T-helper 2 cell (primary cell): ENCODE measurements at places on chromosomes 2 and 18.

- DNase-seq: no peak
Measured at GRCh38 chr2:54658564-54659071, 64.8 kb upstream of the EML6 start.

- DNase-seq: no peak
Measured at GRCh38 chr18:2515171-2515787, 56.0 kb downstream of the METTL4 start.

DNA sequence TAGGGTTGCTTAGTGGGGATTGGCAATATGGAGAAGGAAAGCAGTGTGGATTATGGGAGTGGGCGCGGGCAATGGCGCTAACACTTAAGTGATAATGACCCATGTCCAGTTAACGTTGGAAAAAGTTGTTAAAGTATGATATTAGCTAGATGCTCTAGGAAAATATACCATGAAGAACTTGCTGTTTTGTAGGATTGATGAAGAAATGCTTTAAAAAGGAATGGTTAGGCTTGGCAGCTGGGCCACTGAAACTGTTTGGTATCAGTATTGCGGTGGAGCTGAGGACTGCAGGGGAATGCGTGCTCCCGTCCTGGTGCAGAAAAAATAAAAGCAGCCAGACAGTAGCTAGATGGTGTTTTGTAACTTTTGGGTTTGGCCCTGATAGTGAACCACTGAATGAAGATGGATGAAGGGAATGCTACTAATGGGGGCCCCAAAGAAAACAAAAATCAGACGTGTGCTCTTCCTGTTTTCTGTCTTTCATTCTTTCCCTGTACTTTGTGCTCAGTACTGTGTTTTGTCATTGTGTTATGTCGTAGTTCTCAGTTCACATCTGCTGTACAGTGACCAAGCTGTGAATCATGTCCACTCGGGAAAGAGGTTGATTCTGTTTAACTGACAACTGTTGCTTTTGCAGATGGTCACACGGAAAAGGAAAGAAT is 999 bp downstream of the INSIG2 start:
- no peak for DNase-seq

DNA sequence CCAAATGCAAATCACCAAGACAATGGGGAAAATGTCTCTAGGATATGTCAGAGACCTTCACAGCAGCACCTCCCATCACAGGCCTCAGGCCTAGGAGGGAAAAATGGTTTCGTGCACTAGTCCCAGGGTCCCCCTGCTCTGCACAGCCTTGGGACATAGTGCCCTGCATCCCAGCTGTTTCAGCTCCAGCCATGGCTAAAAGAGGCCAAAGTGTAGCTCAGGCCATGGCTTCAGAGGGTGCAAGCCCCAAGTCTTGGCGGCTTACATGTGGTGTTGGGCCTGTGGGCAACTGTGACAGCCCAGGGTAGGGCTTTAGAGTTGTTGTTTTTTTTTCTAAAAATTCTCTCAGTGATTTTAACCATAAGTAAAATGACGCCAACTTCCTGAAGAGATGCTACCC is 25.5 kb upstream of the SOCS6 start:
- DNase-seq: no peak

GRCh38 chr18:23634692-23635091 is 28.0 kb downstream of the ANKRD29 start:
- no peak for DNase-seq

GRCh38 chr2:149353421-149353820 is 23.0 kb downstream of the LYPD6 start:
- no peak for DNase-seq

- no peak for DNase-seq
Measured at GRCh38 chr2:36733215-36733614, 36.7 kb downstream of the VIT start.

GRCh38 chr18:3015204-3015592 is 2.3 kb upstream of the LPIN2 start:
- no peak for DNase-seq

GRCh38 chr2:71889759-71890684 is 257.6 kb downstream of the CYP26B1 start:
- DNase-seq: no peak

DNA sequence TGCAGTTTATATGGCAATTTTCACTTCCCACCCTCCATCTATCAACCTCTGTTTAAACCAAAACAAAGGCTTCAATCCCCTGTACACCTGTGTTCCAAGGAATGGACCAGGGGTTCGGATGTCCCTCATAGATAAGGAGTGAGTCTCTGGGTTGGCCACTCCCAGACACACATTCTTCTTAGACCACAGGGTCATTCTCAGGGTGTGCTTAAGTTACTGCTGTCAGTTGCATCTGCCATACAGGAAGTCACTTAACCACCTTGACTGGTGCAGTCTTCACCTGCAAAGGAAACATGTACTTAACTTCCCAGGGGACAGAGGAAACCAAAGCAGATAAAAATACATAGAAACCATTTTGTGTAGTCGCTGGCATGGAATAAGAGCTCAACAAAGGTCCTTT is 151.0 kb upstream of the NDUFV2 start:
- DNase-seq: no peak

GRCh38 chr2:118846953-118847761 is at the start of gene EN1:
EN1 (minus strand) TSS chr2:118847648; CDS start chr2:118847167, 481 bp downstream.
- DNase-seq: no peak

GRCh38 chr2:51650769-51651168 is 618.8 kb upstream of the NRXN1 start:
- DNase-seq: no peak

DNA sequence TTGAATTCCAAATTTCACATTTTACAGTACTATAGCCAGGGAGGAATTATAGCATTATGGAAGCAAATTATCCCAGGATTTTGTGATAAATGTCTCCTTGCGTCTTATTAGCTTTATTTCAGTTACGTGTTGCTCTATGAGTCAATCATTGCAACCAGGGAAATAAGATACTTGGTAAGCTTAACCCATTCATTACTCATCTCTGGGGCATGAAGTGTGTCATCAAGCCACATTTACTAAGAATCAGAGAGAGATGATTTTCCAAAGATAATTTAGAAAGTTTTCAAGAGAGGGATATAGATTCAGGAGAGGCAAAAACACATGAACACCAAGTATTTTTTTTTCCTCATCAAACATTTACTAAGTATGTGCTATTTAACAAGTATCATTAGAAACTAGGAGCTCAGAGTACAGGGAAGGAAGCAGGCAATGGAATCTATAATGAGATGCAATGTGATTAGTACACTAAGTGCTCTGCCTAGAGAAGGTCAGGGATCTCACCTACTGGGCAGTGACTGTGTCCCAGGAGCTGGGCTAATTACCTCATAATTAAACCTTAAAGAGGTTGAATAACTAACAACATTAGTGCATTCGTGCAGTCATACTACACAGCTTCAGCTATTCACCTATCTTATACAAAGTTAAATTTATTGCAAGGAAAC is 217.8 kb upstream of the NXPH2 start:
- DNase-seq: no peak

DNA sequence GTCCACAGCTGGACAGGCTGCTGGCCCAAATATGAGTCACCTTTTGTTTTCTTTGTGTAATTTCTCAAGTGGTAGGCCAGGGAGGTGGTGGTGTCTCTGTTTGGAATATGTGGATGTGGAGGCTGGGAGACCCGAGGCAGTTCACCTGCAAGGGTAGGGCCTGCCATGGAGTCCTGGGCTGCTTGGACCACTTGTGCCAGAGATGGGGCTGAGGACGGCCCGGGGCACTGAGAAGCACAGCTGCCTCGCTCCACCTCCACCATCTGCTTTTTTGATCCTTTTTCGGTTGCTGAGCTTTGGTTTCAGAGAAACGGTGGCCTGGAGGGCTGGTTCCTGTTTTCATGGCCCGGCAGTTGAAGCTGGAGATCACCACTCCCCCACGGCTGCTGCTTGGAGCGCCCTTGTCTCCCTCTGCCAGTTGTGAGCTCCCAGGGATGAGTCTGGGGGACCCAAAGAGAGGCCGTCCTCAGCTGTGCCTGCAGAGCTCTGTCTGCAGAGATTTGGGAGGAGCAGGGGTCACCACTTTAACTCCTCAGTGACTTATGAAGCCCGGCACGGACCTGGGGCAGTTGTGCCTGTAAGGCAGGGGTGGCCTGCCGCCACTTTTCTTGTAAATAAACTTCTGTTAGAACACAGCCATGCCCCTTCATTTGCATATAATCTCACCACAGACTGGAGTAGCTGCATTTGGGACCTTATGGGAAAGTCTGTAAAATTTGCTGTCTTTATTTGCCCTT is 67.6 kb upstream of the MCFD2 start:
- DNase-seq: no peak

GRCh38 chr18:64164883-64165282 is 16.0 kb upstream of the LINC00305 start:
- no peak for DNase-seq

DNA sequence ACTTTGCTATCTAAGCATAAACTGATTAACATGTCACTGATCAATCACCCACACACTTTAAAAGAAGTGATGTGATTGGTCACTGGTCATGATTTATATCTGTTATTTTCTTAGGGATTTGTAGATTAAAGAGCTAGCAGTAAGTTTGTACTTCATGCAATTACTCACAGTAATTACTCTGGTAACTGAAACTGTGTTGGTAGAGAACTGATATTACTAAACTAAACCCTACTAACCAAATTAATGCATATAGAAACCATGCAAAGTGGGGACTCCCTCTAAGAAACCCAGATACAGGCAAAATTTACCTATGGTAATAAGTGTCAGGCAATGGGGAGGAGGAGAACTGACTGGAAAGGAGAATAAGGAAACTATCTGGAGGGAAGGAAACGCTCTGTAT is 44.8 kb upstream of the C2orf15 start:
- no peak for DNase-seq

- DNase-seq: no peak
Measured at GRCh38 chr2:29731948-29732347, 189.4 kb downstream of the ALK start.

GRCh38 chr18:10195529-10195928 is 258.9 kb upstream of the APCDD1 start:
- no peak for DNase-seq

GRCh38 chr18:36643061-36643460 is 185.7 kb downstream of the TPGS2 start:
- no peak for DNase-seq

DNA sequence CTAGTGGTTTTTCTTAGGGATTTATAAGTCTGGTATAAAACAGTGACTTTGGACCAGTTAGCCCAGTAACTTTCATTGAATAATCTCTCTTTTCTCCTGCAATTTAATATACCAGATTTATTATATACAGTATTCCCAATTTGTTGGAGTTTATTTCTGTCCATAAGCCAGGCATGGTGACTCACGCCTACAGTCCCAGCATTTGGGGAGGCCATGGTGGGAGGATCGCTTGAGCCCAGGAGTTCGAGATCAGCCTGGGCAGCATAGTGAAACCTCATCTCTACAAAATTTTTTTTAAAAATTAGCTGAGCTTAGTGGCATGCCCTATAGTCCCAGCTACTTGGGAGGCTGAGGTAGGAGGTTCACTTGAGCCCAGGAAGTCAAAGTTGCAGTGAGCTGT is 26.7 kb downstream of the CNNM4 start:
- DNase-seq: no peak

GRCh38 chr2:170770008-170770605 is at the start of gene ERICH2:
ERICH2 (plus strand) TSS chr2:170770378; CDS start chr2:170770682, 304 bp downstream.
- DNase-seq: peak; percentile 50

DNA sequence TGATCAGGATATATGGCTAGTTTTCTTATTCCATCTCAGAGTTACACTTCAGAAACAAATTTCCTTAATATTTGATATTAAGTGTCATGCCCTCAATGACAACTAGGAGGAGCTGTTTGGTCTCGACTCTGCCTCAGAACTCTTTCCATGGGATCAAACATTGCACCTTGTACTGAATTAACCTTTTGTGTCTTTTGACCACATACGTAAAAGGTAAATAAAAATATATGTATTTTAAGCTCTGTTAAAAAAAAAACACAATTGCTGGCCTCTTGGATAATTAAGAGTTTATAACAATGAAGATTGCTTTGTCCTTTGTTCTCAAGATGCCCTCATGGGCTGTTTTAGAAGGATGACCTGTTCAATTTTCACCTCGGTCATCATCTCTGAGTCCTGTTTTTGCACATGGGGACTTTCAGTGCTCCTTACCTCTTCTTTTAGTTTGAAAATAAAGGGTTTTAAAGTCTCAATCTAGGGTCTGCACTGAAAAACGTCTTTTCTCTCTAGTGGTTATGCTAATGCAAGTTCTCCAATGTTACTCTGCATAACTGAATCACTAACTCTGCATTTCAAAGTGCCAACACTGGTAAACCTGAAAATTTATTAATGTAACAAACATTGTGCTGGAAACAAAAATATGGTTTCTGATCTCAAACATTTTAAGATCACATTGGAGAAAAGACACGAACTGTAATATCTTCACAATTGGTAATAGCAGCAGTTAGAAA is 18.8 kb upstream of the FN1 start:
- DNase-seq: peak; percentile 12

GRCh38 chr2:136497709-136498108 is 267.6 kb upstream of the THSD7B start:
- DNase-seq: no peak

GRCh38 chr2:107242811-107243210 is 356.8 kb upstream of the ST6GAL2 start:
- DNase-seq: no peak

GRCh38 chr2:233572468-233572867 is 5.9 kb upstream of the USP40 start:
- DNase-seq: no peak

- no peak for DNase-seq
Measured at GRCh38 chr2:220432645-220433044, 805.2 kb downstream of the SLC4A3 start.

- no peak for DNase-seq
Measured at GRCh38 chr2:151292141-151292540, 2.7 kb upstream of the NMI start.

DNA sequence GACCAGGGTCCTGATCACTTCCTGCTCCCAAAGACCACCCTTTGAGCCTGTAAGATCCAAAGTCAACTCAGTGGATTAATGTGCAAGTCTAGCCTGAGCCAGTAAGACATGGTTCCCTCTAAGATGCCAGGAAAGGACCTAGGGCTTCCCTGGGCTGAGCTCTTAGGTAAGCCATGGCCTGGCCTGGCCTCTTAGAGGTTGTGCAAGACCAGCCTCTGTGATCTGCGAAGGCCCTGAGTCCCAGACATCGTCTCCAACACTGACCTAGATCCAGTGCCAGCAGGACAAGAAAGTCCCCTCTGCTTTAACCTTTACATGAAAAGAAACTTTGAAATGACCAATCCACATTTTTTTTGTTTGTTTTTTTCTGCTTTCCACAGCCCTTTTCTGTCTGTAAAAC is 73.6 kb upstream of the CYP1B1 start:
- DNase-seq: no peak

- DNase-seq: no peak
Measured at GRCh38 chr2:28993206-28993960, 12.3 kb downstream of the TOGARAM2 start.

- DNase-seq: peak; percentile 46
Measured at GRCh38 chr18:48540251-48541025, 1.6 kb downstream of the CTIF start.
